GM19239 (cell line): ENCODE measurements at places on chromosomes 7 and 10.

- no peak for DNase-seq
Observed at GRCh38 chr7:151626422-151627115, 106.9 kb upstream of the RHEB start.

GRCh38 chr10:28374036-28374435, 71.2 kb upstream of the MPP7 start:
- no peak for DNase-seq

GRCh38 chr10:46092524-46093081, 46.5 kb upstream of the MSMB start:
- no peak for DNase-seq

- no peak for DNase-seq
Observed at GRCh38 chr10:11279314-11279713, 261.6 kb downstream of the CELF2 start.

GRCh38 chr10:19811540-19811939, 4.7 kb upstream of the PLXDC2 start:
- DNase-seq, result no peak
